NCI-H510A treated with DMSO at 0.1 percent for 48 hours (cell line): ENCODE measurements at places on chromosomes 13 and 19.

GRCh38 chr13:75195495-75196146 is 286.3 kb downstream of the TBC1D4 start:
- DNase-seq: no peak

DNA sequence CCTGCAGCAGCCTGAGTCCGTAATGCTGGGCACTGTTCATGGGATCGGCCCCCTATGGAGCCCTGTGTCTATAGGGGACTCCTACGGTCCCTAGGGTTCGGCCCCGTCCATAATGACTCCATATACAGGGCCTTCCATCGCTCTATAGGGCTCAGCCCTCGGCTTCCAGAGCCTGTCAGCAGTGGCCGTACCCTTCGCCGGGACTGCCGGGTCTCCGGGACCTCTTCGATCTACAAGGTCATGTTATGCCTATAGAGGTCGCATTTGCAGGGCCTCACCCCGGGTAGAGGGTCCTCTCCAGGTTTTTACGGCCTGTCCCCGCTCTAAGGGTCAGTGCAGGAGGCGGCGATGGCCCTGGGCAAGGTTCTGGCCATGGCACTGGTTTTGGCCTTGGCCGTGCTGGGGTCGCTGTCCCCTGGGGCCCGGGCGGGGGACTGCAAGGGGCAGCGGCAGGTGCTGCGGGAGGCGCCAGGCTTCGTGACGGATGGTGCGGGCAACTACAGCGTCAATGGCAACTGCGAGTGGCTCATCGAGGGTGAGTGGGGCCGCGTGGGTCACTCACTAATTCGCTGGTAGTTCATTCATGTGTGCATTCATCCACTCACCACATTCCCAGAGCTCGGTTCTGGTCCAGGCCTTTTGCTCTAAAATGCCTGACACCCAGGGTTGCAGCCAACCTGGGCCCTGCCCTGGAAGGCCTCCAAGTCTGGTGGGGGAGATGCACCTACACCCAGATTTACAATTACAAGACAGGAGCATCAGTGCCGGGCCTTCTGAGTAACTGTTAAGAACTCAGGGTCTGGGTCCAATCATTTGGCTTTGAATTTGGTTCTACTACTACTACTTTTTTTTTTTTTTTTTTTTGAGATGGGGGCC is 699 bp downstream of the MEGF8 start:
- peak; percentile 28 for DNase-seq

DNA sequence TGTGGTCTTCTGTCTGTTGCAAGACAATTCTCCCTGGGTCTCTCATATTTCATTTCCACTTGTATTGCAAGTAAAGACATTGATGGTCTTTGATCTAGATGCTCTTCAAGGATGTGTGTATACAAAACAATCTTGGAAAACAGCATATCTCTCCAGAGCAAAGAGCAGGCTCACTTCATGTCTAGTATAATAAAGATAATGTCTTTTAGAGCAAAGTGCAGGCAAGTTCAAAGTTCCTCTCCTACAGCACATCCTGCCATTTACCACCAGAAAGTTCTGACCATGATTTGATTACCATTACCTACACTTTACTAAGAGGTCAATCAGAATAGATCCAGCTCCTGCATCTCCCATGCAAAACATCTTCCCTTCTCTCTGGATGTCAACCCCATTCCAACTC is 162.8 kb downstream of the DIAPH3 start:
- no peak for DNase-seq

- peak; percentile 19 for DNase-seq
These were observed 139.1 kb upstream of the TRPC4 start for GRCh38 chr13:38008636-38009035.

GRCh38 chr19:23526302-23526701 is 131.0 kb upstream of the ZNF91 start:
- no peak for DNase-seq

DNA sequence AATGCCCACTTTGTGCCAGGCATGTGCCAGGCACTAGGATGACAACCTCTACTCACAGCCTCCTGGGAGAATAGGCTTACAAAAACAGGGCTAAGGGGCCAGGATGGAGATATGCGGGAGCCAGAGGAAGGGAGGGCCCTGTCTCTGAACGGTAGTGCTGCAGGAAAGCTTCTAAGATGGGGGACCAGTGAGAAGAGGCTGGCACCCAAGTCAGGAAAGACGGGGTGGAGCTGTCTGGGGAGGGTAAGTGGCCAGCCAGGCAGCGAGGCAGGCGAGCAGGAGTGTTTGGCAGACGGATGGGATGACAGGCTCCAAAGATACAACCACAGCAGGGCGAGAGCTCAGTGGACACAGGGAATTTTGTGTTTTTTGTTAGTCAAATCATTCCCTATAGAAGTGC is 44.7 kb upstream of the GPI start:
- DNase-seq: no peak

GRCh38 chr13:77389625-77390000 is 62.7 kb upstream of the MYCBP2 start:
- DNase-seq: no peak

DNA sequence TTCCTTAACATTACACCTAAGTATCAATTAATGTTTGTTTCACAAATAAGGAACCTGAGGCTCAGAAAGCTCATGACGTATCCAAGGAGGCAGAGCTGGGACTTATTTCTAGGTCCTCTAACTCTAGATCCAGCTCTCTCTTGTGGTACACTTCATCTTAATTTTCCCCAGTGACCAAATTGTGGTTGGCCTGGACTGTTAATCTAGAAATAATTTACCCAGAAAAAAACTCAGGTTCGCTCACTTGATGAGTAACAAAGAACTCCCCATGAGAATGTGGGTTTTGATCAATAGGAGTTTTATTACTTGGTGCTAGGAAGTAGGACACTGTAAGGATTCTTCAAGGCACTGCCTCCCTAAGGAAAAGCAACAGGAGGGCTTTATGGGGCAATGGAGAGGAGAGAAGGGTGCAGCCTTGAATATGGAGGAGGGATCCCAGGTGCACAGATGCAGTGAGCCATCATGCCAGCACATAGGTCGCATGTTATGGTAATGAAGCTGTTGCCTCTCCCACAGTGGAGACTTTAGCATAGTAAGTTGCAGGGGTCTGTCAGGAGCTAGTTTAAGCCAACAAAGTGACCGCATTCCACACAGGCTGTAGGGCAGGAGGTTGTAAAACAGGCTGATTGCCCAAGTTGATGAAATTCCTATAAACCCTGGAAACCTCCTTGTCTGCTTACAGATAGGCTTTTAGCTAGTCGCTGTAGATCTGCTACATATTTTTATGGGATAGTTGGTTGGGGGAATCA is 14.7 kb downstream of the RAP2A start:
- no peak for DNase-seq

- no peak for DNase-seq
These were observed 7.2 kb downstream of the GFY start for GRCh38 chr19:49432141-49433073.

DNA sequence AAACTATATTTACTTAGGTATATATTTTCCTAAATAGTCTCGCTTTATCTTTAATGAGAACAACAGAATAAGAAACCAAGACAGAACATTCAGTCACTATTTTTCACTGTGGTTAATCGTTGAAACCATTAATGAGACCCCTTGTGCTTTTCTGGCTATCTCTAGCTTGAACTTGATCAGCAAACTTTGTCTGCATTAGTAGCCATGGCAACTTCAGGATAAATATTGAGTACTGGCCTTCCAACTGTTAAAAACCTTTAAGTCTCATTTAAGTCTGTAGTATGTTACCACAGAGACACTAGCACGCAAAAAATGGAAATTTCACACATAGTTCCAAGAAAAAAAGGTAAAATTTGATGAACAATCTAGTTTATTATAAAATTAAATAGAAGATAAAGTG is 946.0 kb downstream of the SLITRK5 start:
- no peak for DNase-seq

- DNase-seq: no peak
These were observed 32.9 kb downstream of the ZNF701 start for GRCh38 chr19:52602941-52603340.

GRCh38 chr13:113110852-113111315 is 5.3 kb downstream of the F7 start:
- DNase-seq: no peak

DNA sequence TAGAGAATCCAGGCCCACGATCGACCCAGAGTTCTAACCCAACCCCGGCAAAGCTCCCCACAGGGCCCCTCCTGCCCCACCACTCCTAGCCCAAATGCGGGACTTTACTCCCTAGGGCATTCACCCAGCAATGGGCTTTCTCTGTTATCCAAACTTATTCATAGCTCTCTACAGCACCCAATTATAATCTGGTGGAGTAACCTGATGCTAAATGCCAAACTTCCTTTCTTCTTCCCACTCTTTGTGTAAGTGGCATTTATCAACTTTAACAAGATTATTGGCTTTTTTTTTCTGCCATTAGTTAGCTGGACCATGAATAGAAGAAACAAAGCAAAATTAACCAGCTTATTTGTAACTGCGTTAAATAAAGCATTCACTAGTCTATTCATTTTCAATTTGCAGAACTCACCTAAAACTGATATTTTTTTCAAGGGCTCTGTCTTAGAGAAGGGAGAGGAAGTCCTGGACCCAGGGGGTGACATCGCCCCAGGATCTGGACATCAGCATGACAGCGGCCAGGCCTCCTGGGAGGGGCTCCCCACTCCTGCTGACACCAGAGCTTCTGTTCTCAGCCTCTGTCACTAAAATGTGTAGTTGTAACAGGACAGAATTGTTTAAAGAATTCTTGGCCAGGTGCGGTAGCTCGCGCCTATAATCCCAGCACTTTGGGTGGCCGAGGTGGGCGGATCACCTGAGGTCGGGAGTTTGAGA is 1.5 kb downstream of the FAM124A start:
- DNase-seq: no peak

DNA sequence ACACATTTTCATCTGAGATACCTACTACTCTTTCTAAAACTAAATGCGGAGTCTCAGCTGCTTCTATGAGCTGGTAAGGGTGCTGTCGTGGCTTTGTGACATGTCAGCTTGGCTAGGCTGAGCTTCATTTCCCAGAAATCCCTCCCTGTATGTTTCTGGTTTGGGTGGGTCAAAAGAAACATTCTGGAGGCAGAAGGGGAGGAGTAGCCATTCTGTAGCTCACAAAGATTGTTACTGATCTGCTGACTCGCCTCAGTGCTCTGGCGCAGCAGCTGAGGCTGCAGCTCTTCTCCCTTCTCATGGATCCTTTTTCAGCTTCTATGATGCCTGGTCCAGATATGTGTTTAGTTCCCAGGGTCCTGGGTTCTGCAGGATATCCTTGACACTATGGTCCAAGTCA is 114.7 kb downstream of the RAP2A start:
- no peak for DNase-seq

- no peak for DNase-seq
These were observed 2.8 kb upstream of the IFI30 start for GRCh38 chr19:18170714-18171255.

GRCh38 chr19:38099966-38100365 is 124.1 kb downstream of the DPF1 start:
- no peak for DNase-seq

DNA sequence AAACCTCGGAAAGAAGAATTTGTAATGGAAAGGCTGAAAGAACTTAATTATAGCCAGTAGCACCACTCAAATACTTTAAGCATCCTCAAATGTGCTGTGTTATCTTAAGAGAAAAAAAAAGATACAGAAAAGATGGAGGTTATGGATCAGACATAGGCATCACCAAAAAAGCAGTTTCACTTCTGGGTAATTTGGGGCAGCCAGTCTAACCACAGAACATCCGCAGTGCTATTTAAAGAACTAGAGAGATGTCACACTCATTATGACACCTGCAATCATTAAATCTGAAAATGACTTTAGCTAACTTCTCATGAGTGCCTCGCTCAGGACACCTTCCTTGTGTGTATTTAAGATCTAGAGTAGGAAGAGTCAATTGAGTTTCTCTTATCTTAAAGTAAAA is 211.8 kb downstream of the RBM26 start:
- no peak for DNase-seq

DNA sequence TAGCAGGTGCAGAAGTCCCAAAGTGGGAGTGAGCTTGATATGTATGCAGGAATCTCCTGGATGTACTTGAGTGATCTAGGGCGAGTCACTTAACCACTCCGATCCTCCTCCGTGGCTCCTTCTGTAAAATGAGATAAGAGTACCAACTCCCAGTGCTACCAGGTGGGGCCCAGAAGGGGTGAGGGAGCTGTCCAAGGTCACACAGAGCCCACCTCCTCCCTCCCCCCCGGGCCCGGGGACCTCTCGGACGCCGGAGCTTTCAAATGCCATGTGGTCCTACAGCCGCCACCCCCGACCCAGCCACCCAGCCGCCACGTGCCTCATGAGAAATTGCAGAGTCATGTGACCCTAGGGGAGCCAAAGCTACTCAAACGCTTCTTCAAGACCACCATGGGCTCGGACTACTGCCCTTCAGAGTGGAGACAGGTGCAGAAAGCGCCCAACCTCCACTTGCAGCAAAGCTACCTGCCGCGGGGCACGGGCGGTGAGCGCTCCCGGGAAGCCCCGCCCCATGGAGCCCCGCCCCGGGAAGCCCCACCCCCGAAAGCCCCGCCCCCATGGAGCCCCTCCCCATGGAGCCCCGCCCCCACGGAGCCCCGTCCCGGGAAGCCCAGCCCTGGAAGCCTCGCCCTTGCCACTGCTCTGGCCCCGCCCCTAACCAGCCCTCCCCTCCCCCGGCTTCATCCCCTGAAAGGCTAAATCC is 10.1 kb upstream of the ZNF358 start:
- DNase-seq: no peak

GRCh38 chr19:41457241-41457640 is 14.3 kb downstream of the ERICH4 start:
- no peak for DNase-seq

GRCh38 chr13:98571955-98572662 is 4.8 kb downstream of the STK24 start:
- peak; percentile 77 for DNase-seq

GRCh38 chr19:18596752-18597157 is 8.2 kb downstream of the REX1BD start:
- DNase-seq: no peak

- DNase-seq: no peak
These were observed 9.8 kb upstream of the CEACAM18 start for GRCh38 chr19:51468545-51468920.
